ENCODE measurements at places on chromosomes 2 and 18. TPM values are rescaled to one million over a fixed set of nuclear protein-coding genes. Genes with fewer than 3 reads are reported as not detected.

DNA sequence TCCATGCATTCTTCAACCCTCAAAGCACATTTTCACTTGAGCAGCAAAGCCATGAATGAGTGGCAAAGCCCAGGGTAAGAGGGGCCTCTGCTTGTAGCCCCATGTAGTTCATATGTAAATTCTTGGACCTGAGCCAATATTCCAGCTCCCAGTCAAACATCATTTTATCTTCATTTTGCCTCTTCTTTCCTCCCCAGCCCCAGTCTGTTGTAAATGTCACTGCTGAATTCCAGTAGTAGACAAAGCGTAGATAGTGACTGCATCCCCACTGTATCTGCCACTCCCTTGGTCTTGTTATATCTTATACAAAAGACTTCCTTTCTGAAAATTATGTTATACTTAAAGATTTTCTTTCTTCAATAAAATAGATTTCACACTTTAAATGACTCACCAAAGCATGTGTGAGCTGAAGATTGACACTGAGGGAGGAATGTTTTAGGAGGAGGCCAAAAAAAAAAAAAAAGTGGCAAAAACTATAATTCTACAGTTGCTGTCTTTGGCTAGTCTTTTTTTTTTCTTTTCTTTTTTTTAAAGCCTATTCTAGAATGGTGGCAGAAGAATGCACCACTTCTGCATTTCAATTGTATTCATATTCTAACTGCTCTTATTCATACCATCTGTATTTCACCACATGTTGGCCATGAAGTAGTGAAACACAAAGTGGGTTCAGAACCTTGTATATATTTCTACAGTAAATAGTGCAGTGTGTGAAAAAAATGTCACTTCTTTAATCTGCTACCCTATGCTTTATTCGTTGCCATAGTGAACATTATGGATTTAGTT lies 306.1 kb downstream of the CPS1 start:
- no peak for DNase-seq
- no peaks in the 10 kb centered on the region for H3K36me3 ChIP-seq
- H3K4me3 ChIP-seq = no peak overlapping the region
- H3K4me1 ChIP-seq = no peaks in the 10 kb centered on the region
- no peaks in the 10 kb centered on the region for H3K27me3 ChIP-seq
- H3K27ac ChIP-seq = no peak overlapping the region

- H3K4me1 ChIP-seq = no peaks in the 10 kb centered on the region
- no peaks in the 10 kb centered on the region for H3K27me3 ChIP-seq
- H3K36me3 ChIP-seq = peaks cover 4% of the 10 kb centered on the region
- H3K27ac ChIP-seq = no peak overlapping the region
- H3K4me3 ChIP-seq = no peak overlapping the region
Measured at GRCh38 chr2:101887328-101887727, 104.4 kb upstream of the IL1R2 start.

- H3K36me3 ChIP-seq = no peaks in the 10 kb centered on the region
- DNase-seq = no peak
- no peak overlapping the region for H3K27ac ChIP-seq
- H3K4me3 ChIP-seq = peak overlapping the region; percentile 79
- no peaks in the 10 kb centered on the region for H3K27me3 ChIP-seq
Measured at GRCh38 chr2:227473122-227473461, 1.1 kb downstream of the AGFG1 start.

GRCh38 chr2:10035633-10036032 lies 7.7 kb upstream of the KLF11 start:
- no peaks in the 10 kb centered on the region for H3K27me3 ChIP-seq
- H3K4me3 ChIP-seq = no peak overlapping the region
- no peaks in the 10 kb centered on the region for H3K4me1 ChIP-seq
- DNase-seq = no peak
- H3K27ac ChIP-seq = no peak overlapping the region

DNA sequence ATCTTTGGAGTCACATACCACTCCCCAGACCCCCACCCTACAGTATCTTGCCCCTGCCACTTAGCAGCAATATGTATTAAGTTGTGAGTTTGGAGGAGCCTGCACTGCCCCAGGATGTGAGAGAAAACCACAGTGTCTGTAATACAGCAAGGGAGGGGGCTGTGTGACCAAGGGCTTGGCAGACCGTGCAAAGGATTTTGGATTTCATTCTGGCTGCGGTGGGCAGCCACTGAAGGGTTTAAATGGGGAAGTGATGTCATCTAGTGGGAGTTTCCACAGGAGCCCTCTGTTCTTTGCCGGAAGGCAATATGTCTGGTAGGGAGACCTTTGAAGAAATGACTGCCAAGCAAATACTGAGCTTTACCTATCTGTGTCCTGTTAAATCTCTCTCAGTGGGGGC lies 202.4 kb downstream of the FHOD3 start:
- no peak overlapping the region for H3K4me3 ChIP-seq
- H3K27me3 ChIP-seq = no peaks in the 10 kb centered on the region
- no peaks in the 10 kb centered on the region for H3K36me3 ChIP-seq
- no peak for DNase-seq
- H3K27ac ChIP-seq = no peak overlapping the region

DNA sequence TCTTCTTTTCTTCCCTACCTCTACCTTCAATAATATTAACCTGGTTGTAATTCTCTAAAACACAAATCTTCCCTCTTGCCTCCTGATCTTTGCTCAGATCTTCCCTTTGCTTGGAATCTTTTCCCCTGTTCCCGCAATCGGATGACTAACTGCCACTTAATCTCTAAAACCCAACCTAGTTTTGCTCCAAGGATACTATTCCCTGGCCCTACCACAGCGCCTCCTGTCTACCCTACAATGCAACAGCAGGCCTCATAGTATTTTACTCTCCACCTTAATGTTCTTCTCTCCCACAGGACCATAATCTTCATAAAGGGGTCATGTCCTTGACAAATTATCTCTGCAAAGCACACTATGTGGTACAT lies 246.8 kb upstream of the TNP1 start:
- peak overlapping the region; percentile 13 for H3K27ac ChIP-seq
- H3K4me3 ChIP-seq = no peak overlapping the region
- no peak for DNase-seq
- H3K27me3 ChIP-seq = no peaks in the 10 kb centered on the region

DNA sequence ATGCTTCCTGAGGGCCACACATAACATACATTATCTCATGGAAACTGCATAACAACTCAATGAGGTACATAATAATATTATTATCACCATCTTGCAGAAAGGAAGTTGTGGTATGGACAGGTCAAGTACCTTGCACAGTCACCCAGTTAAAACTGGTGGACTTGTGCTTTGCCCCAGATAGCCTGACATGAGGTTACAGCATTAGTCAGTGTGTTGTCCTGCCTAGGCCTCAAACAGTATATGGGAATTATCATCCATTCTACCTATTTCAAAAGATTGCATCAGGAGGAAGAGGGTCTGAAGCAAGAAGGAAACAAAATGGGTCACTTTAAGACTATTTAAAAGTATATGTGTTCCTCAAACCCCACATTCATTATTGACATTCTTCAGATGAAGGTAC lies 5.4 kb upstream of the ANTXR1 start:
- no peak overlapping the region for H3K4me3 ChIP-seq
- H3K36me3 ChIP-seq = no peaks in the 10 kb centered on the region
- H3K4me1 ChIP-seq = no peaks in the 10 kb centered on the region
- H3K27me3 ChIP-seq = 0 out of 2 replicates have a peak, but pooled peaks cover 2% of the 10 kb centered on the region
- DNase-seq = no peak

DNA sequence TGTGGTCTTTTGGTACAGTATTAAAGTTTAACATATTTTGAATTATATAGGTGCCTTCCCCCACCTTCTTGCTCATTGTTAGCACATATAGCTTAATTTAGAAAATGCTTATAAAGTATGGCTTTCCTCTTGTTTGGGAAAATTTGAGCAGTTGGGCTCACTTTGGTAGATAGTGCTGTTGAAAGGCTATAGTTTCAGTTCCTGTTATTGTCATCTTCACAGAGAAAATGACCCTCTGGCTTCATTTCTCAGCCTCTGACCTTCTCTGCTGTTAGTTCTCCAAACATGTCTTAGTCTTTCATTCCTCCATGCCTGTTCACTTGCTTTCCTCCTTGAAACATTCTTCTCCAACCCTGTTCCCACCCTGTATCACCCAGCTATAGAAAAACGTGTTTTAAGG lies 200.6 kb downstream of the WDR7 start:
- H3K4me1 ChIP-seq = no peaks in the 10 kb centered on the region
- H3K27me3 ChIP-seq = no peaks in the 10 kb centered on the region
- no peak overlapping the region for H3K4me3 ChIP-seq
- no peak overlapping the region for H3K27ac ChIP-seq

DNA sequence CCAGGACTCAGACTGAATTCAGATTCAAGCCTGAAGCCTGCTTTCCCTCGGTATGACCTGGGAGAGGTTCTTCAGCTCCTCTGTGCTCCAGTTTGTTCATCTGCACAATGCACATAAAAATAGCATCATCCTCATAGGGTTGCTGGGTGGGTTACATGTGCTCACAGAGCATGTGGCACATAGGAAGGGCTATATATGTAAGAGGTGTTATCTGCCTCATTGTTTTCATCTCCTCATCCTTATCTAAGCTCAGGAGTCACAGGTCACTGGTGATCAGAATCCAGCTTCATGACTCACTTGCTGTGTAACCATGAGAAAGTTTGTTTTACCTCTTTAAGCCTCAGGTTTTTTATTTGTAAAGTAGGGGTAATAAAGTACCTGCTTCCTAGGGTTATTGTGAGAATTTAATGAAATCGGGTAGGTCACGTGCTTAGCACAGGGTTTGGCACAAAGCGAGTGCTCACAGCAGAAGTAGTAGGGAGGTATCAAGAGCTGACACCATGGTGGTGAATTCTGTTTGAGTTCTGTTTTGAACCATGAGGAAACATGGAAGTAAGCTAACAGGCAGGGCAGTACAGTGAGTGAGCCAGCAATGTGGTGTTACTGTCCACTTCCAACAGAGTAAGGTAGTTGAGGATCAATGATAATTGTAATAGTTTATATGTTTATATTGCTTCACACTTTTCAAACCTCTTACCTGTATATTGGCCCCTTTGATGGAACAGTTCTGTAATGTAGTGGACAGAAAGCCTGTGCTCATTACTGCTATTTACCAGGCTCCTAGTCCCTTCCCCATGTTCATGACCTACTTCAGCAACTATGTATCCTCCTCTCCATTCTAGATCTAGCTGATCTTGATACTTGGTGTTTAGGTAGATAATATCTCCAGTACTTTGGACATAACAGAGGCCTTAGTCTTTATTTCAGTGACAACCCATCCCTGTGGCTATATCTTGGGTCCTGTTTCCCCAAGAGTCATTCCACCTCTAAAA lies 141.4 kb upstream of the LTBP1 start:
- peak overlapping the region; percentile 65 for H3K27ac ChIP-seq
- DNase-seq = peak; percentile 75
- no peaks in the 10 kb centered on the region for H3K27me3 ChIP-seq
- no peaks in the 10 kb centered on the region for H3K36me3 ChIP-seq

Gene MYCN
- total RNA-seq = 46.6 TPM

Gene TRIP12
- 115 TPM for total RNA-seq

Gene ACMSD
- not detected for total RNA-seq

Gene PAIP2B
- 9.9 TPM for total RNA-seq

Gene IMP4
- 120 TPM for total RNA-seq

Gene REG1B
- not detected for total RNA-seq

All from Caco-2 (cell line).